SK-N-DZ (cell line): ENCODE measurements at places on chromosomes 5 and 9.
A peak's percentile ranks its signal among the peaks of the same experiment; 100 is the strongest.

DNA sequence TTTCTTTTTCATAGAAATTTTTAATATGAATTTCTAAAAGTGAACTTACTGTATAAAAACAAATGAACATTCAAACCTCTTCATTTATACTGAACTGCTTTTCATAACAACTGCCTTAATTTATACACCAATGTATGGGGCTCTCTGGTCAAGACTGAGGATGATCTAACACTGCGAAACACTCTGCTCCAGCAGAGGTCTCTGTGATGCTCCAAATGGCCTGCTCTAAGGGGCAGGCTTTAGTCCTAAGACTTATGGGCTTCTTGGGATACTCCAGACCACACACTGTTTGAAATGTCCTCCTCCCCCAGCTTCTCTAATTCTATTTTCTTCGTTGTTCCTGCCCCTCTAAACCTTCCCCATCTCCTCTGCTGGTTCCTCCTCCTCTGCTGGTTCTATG lies 58.5 kb downstream of the LIFR start:
- DNase-seq: peak; percentile 15

- no peak for DNase-seq
These were observed 8.4 kb downstream of the SLC2A6 start for GRCh38 chr9:133470427-133470924.

- no peak for DNase-seq
These were observed 144.3 kb downstream of the CDH12 start for GRCh38 chr5:22708770-22709328.

DNA sequence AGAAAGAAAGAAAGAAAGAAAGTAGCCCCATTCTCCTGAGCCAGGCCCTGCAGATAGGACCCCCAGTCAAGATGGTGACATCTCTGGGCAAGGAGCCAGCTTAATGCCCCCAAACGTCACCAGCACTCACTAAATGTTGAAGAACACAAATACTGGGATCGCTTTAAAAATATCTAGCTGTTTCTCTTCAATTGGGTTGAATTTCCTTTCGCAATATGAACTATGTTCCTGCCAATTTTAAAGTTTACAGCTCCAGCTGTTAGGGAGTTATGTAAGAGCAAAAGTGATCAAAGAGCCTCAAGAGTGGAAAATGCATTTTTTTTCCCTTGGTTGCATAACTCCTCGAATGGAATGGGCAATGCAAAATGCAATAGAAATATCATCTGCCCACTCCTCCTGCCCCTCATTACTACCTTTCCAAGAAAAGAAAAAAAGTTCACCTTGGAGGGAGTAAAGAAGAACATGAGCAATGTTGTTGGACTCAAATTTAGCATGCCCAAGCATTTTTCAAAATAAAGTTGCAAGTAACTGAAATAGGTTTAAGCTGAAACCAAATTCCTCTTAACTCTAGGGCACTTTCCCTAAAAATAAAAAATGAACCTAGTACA lies 244.2 kb upstream of the PIK3R1 start:
- DNase-seq: no peak

DNA sequence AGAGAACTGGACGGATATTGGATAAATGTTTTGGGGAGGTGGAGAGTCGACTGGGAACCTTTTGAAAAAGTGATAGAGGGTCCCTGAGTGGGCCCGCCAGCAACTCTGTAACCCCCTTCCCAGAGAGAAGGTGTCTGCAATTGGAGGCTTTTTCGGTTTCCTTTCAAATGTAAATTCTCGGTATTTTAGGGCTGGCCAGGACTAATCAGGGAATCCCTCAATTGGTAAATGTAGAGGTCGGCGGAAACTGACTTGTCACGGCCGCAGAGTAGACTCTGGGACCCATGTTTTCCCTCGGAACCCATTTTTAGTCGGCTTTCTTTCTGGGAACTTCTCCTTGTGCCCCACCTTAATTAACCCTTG lies 524 bp downstream of the CCNB1 start:
- no peak for DNase-seq

DNA sequence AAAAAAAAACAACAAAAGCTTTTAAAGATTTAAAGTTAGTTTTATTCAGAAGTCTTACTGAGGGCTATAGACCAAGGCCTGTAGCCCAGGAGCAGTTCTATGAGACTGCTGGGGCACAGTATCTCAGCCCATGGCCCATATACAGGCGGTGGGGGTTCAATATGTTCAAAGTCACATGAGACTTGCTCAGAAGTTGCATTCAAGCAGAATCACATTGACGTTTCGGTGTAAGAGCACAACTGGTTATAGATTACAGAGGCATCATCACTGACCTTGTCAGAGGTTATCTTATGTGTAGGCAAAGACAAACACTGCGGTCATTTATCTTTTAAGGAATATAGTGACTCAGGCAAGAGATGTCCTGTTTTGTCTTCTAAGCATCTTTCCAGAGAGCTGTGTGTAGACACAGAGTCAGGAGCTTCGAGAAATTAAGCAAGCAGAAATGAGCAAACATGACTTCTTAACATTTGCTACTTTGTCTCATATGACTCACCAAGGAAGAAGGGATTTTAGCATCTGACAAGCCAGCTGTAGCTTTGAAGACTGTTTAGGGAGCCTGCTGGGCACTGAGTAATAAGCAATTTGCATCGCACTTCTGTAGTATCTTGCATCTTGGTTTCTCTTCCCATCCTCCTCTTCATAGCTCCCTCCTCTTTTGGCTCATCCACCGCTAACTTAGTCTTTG lies 12.9 kb upstream of the F2RL1 start:
- DNase-seq: no peak

DNA sequence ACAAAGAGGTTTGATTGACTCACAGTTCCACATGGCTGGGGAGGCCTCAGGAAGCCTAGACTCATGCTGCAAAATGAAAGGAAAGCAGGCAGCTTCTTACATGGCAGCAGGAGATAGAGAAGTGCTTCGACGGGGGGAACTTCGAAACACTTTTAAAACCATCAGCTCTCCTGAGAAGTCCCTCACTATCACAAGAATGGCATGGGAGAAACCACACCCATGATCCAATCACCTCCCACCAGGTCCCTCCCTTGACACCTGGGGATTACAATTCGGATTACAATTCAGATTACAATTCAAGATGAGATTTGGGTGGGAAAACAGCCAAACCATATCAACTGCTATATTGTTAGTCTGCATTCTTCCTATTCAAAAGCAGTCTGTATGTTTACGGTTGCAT lies 322.3 kb upstream of the ISL1 start:
- no peak for DNase-seq

GRCh38 chr9:126154869-126155268 lies 171.8 kb upstream of the MVB12B start:
- no peak for DNase-seq

DNA sequence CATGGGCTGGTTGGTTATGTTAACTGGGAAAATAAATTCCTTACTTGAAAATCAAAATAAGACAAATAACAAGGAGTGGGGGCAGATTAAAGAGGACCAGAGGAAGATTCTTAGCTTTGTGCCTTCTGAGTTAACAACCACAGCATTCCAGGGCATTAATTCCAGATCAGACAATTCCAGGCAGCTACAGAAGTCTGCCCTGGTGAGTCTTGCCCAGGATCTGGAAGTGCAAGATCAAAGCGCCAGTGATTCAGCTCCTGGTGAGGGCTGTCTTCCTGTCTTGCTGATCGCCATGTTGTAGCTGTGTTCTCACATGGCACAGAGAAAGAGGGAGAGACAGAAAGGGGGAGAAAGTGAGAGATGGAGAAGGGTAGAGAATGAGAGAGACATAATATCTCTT lies 65.6 kb downstream of the ANXA2R start:
- no peak for DNase-seq

DNA sequence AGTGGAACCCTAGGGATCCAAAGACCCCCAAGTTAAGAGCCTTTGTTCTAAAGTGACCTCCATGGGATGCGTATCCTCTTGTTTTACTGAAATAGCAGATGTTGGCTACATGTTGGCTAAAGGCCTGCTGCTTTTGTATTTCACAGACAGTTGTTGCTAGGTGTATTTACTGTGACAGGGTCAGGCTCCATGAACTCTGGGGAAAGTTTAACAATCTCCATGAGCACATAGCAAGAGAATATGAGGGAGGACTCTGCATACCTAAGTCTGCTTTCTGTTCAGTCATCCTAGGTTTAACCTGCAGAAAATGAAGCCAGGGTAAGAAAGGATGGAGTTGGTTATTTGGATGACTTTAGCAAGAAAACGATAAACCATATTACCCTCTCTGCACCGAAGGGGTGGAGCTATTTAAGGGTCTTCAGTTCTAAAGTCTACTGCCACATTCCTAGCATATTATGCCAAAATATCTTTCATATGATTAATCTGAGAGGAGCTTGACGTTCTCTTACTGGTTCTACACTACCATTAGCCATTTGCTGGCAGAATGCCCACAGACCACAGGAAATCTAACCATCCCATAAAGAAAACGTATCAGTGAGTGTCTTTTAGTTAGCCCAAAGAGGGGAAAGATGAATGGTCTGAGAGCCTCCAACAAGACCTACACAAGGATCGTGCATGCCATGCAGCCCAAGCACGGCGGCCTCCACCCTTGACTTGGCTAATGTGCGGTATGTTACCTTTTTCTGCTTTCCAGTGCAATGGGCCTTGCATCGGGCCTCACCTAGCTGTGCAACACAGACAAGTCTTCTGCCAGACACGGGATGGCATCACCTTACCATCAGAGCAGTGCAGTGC lies 127.8 kb downstream of the SAXO1 start:
- no peak for DNase-seq

- no peak for DNase-seq
These were observed 116.9 kb upstream of the OTULINL start for GRCh38 chr5:14464671-14465070.

DNA sequence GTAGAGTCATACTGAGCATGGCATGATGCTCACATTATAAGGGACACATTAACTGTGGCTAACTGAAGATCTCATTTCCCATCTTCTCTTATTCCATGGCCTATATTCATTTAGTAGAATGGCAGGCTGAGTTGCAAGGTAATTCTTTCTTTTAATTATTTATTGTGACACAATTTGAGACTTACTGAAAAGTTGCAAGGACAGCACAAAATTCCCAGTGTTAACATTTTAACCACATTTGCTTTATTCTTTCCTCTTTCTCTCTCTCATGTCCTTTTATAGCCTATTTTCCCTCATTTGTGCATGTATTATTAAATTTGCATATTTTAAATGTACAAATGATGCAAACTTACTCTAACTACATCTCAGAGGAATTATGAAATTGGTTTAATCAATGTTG lies 366.1 kb upstream of the RPS23 start:
- no peak for DNase-seq

DNA sequence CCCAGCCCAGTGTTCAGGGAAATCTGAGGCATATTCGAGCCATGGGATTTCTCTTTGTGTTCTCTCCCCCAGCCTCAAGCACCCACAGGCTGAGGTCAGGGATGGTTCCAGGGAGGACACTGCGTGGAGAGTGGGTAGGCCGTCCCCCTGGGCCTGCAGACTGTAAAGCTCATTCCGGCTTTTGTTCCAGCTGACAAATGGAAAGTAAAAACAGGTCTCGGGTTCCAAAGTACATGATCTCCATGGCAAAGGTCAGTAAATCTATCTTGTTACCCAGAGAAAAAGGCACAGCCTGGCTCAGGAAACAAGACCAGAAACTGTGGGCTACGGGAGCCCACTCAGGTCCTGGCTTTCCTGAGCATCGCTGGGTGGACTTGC lies 116.2 kb downstream of the ROR2 start:
- DNase-seq: no peak

GRCh38 chr5:148084269-148084668 lies 20.5 kb downstream of the SPINK5 start:
- peak; percentile 4 for DNase-seq

GRCh38 chr9:73872701-73873100 lies 624.4 kb upstream of the RORB start:
- no peak for DNase-seq

GRCh38 chr9:78595200-78595945 lies 298.4 kb downstream of the PSAT1 start:
- DNase-seq: no peak

- DNase-seq: no peak
These were observed 909 bp downstream of the NDFIP1 start for GRCh38 chr5:142109331-142110045.

DNA sequence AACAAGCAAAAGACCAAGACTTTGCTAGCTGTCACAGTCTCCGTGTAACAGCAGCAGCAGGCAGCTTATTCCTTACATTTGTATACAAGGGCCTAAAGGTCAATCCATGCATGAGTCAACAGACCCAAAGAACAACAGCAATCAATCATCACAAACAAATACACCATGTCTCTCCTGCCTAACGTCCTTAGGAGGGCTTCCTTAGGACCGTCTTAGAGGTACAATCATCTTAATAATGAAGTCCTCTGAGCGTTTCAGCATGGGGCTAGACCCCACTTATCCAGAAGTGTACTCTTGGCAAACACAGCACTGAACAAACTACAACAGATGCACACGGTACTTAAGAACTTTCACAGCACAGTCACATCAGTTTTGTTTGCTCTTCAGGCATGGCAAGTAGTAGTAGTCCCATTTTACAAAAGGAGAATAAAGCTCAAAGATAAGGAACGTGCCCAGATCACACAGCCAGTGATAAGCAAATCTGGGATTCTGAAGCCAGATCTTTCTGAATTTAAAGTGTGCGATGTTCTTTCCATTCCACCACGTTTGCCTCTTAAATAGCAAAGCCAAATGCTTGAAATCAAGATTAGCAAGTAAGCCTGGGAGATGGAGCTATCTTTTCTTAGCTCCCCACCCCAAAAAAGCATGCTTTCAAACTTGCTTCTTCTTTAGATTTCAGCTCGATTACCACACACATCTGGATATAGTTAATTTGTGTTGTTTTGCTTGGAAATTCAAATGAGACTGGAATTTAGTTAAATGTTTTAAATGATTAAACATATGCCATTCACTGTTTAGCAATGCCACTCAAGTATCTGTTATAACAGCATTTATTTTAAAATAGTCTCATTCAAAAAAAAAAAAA lies 24.2 kb downstream of the PSMB7 start:
- DNase-seq: no peak

DNA sequence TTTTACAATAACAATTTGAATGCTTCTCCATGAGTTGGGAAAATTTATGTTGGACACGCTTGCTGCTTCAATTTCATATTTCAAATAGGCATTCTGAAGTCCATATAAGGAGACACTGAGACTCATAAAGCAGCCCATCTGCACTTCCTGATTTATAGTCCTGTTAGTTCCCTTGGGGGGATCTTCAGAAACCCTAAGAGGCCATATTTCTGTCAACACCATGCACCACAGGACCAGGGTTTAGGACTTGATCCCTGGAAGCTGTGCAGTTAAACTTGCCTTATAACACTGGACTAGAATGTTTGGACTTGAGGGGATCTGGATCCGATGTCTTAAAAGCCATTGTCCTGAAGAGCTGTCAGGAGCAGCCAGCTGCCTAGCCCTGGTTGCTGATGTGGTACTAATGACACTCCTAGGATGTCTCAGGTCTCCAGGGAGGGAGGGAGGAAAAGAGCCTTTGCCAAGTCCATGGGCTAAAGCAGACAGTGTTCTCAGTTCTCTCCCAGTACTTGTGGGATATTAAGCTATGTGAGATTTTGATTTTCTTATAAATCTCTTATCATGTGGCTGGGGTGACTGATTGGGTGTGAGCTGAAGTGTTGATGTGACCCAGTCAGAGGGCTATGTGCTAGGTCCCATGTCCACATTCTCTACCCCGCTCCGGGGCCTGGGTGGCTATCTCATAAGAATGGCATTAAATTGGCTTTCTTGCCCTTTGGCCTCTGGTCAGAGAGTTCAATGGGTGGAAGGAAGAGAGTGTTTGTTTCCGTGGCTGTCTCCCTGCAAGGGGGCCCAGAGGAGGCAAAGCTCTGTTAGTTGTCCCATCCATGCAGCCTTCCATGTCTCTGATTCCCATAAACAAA lies 399.8 kb downstream of the OSTF1 start:
- no peak for DNase-seq

GRCh38 chr5:66891184-66891925 lies 295.2 kb downstream of the MAST4 start:
- no peak for DNase-seq

GRCh38 chr5:178625679-178626483 lies 969 bp downstream of the CLK4 start:
- DNase-seq: no peak
